Ascending aorta (tissue), 2 donors: ENCODE measurements at places on chromosomes 5 and 9. TPM values are rescaled to one million over a fixed set of nuclear protein-coding genes. Genes with fewer than 3 reads are reported as not detected.

SCGB3A1 gene
- not detected for total RNA-seq

LAMC3 gene
- 1.6 TPM for total RNA-seq

PCDHGB2 gene
- 12.2 TPM for total RNA-seq

CDH10 gene
- total RNA-seq, result not detected

PTPDC1 gene
- 5.9 TPM for total RNA-seq

KIF4B gene
- total RNA-seq, result not detected

SHISAL2B gene
- total RNA-seq, result not detected

PDZD2 gene
- total RNA-seq, result 8.1 TPM

SPINK6 gene
- not detected for total RNA-seq

APBB3 gene
- 47.3 TPM for total RNA-seq

SLC6A3 gene
- not detected for total RNA-seq

ZNF300 gene
- total RNA-seq, result 2.9 TPM

NEK6 gene
- total RNA-seq, result 6.7 TPM

SSBP2 gene
- 22.4 TPM for total RNA-seq

HTR4 gene
- total RNA-seq, result 0.21 TPM

CCL19 gene
- 17.7 TPM for total RNA-seq

PCA3 gene
- total RNA-seq, result not detected

UBE2R2 gene
- 7.2 TPM for total RNA-seq

CAMK4 gene
- under 0.01 TPM for total RNA-seq

OTP gene
- not detected for total RNA-seq

TAF11L3 gene
- not detected for total RNA-seq

ELOVL7 gene
- 41.8 TPM for total RNA-seq

NR4A3 gene
- 21.3 TPM for total RNA-seq

ZNF608 gene
- total RNA-seq, result 15.4 TPM

GDNF gene
- total RNA-seq, result not detected

SLC6A19 gene
- not detected for total RNA-seq

ABO gene
- 4.8 TPM for total RNA-seq

GIN1 gene
- total RNA-seq, result 0.21 TPM

CDH6 gene
- total RNA-seq, result 6.5 TPM

NRG2 gene
- 12.8 TPM for total RNA-seq

HARS2 gene
- total RNA-seq, result 10.7 TPM

CDC23 gene
- 13.2 TPM for total RNA-seq

KLF9 gene
- total RNA-seq, result 98.7 TPM

CDO1 gene
- total RNA-seq, result 36.0 TPM

ANKRD31 gene
- not detected for total RNA-seq

INSYN2B gene
- total RNA-seq, result not detected
